Mammary epithelial cell (primary cell): ENCODE measurements at places on chromosomes 7 and 10. TPM values are rescaled to one million over a fixed set of nuclear protein-coding genes. Genes with fewer than 3 reads are reported as not detected.

- peak; percentile 64 for DNase-seq
These were observed 6.6 kb downstream of the CUBN start for GRCh38 chr10:17122726-17123661.

GRCh38 chr10:101489355-101489754 lies 98.7 kb downstream of the POLL start:
- DNase-seq: peak; percentile 24

UNCX gene
- not detected for total RNA-seq

EFCAB10 gene
- total RNA-seq: not detected in 2 replicates

GRCh38 chr7:151223728-151224127 lies 3.3 kb downstream of the ABCF2 start:
- DNase-seq: no peak

GNG11 gene
- total RNA-seq: 0.27 and 0.38 TPM in 2 replicates

PHKG1 gene
- total RNA-seq: 0.28 and 0.96 TPM in 2 replicates

DNA sequence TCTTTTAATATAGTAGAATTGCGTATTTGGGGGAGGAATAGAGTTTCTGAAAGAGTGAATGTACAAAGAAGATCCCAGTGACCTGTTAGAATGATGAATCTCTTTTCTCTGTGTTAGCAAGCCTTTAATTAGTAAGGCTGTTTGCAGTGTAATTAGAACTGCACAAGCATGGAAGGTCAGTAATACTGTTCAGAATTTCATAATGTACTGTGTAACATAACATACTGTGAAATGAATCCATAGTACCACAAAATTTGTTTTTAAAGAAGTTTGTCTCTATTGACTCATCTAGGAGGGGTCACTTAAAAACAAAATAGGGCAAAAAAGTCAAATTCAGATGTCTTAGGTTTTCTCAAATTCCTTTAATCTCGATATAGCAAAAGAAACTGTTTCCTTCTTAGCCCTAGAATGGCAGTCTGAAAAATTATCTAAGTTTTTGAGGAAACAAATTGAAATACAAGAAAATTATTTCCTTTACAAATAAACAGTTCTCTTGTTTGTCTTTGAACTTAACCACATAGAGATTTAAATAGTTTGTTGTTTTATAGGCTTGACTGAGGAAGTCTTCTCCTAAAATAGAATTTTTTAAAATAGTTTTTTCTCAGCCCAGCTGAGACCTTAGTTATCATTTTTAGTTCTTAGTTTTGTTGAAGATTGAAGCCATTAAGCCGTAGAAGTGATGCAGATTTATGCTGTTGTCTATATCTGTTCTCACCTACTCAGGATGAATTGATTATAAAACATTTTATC lies 12.5 kb downstream of the ADK start:
- no peak for DNase-seq

TLX1 gene
- not detected for total RNA-seq

- no peak for DNase-seq
These were observed 71.9 kb downstream of the MRPL32 start for GRCh38 chr7:43004082-43004481.

KCNH2 gene
- total RNA-seq: not detected in 2 replicates

- no peak for DNase-seq
These were observed 27.6 kb downstream of the CFAP46 start for GRCh38 chr10:132914732-132915131.

GRCh38 chr7:148204639-148205304 lies 385.8 kb upstream of the C7orf33 start:
- no peak for DNase-seq

- DNase-seq: no peak
These were observed 79.0 kb upstream of the HABP2 start for GRCh38 chr10:113473851-113474250.

CYP3A7 gene
- not detected in 2 replicates for total RNA-seq
